ENCODE measurements at places on chromosomes 3 and 15. TPM values are rescaled to one million over a fixed set of nuclear protein-coding genes. Genes with fewer than 3 reads are reported as not detected.

DNA sequence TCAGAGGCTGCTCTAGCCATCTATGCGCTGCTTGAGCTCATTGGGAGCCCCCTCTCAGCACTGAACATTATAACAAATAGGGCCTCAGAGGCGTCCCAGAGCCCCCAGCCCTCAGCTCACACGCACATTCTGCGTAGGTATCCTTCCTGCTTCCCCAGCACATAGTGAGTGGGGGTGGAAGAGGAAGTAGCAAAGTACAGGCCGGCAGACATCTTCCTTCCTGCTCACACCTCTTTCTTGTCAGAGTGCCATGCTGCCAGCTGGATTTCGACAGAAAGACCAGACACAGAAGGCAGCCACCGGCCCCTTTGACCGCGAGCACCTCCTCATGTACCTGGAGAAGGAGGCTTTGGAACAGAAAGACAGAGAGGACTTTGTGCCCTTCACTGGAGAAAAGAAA, 16.6 kb downstream of the TMOD2 start:
- DNase-seq, result no peak

DNA sequence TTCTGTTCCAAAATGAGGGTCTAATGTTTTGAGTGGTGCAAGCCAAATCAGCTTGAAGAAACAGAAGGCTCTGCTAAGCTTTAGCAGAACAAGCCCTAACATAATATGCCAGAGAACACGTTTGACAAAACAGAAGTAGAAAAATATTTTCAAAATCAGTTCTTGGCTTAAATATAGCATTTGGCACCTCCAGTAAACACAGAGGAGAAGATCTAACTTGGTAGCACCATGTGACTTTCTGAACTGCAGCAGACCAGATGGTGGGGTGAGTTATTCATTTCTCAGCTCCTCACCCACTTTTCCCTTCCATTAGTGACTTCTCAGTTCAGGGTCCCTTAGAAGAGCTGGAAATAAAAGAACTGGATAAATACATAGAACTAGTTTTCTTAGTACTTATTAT, 395.8 kb downstream of the MAGI1 start:
- no peak for DNase-seq

- DNase-seq, result no peak
Measured at GRCh38 chr15:65245096-65245856, 34.0 kb upstream of the CILP start.

DNA sequence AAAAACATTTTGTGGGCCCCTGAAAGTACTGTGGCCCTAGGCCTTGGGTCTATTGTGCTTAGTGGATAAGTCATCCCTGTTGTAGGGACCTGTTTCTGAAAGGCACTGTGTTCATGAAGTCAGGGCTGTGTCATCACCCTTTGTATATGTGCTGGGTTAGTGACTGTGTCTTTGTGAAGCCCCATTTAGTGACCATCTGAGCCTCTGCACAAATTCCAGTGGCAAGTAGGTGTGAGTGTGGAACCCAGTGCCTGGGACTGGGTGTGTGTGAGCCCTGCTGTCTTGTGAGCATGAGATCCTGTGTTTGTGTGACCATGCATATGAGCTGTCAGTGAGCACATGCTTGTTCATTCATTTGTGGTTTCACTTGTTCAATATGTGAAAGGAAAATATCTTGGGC, 1.2 kb upstream of the HYAL1 start:
- no peak for DNase-seq

- DNase-seq, result no peak
Measured at GRCh38 chr3:187957165-187957581, 196.8 kb upstream of the LPP start.

The CAV3 gene
- total RNA-seq, result not detected

- DNase-seq, result no peak
Measured at GRCh38 chr3:61903931-61904657, 342.7 kb downstream of the PTPRG start.

The ZDHHC23 gene
- 13.1 TPM for total RNA-seq

The THBS1 gene
- 1,389 TPM for total RNA-seq

- no peak for DNase-seq
Measured at GRCh38 chr15:29776859-29777258, 45.4 kb downstream of the TJP1 start.

- DNase-seq, result no peak
Measured at GRCh38 chr3:48128774-48129173, 59.4 kb downstream of the CDC25A start.

GRCh38 chr3:15822281-15822680, 24.5 kb upstream of the ANKRD28 start:
- no peak for DNase-seq

DNA sequence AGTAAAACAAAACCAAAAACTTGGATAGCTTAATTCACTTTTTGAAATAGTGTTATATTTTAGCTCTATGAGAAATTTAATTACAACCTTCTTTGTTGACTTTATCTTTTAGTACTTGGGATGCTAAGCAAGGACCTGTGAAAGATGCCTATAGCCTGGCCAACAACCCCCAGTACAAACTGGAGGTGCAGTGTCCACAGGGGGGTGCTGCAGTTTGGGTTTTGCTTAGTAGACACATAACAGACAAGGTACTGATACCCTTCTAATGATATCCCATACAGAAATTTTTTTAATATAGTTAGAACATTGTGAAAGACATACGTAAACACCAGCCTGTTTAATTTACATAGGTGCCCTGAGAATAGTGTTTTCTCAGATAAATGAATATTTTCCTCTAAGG, 35.3 kb downstream of the CAPN7 start:
- DNase-seq, result no peak

The SEMA3B gene
- total RNA-seq, result 53.6 TPM

- DNase-seq, result no peak
Measured at GRCh38 chr15:98713585-98714001, 65.3 kb downstream of the IGF1R start.

Measured in thoracic aorta (tissue), 2 donors.